CD4-positive, CD25-positive, alpha-beta regulatory T cell (primary cell): ENCODE measurements at places on chromosomes 2 and 18.

- DNase-seq = no peak
Measured at GRCh38 chr2:126669772-126670171, 13.8 kb downstream of the GYPC start.

GRCh38 chr2:215883799-215884198, 129.6 kb downstream of the MREG start:
- no peak for DNase-seq

GRCh38 chr2:45256867-45257641, 247.8 kb upstream of the SIX2 start:
- DNase-seq = no peak

GRCh38 chr2:66305718-66306117, 129.2 kb upstream of the MEIS1 start:
- DNase-seq = no peak

DNA sequence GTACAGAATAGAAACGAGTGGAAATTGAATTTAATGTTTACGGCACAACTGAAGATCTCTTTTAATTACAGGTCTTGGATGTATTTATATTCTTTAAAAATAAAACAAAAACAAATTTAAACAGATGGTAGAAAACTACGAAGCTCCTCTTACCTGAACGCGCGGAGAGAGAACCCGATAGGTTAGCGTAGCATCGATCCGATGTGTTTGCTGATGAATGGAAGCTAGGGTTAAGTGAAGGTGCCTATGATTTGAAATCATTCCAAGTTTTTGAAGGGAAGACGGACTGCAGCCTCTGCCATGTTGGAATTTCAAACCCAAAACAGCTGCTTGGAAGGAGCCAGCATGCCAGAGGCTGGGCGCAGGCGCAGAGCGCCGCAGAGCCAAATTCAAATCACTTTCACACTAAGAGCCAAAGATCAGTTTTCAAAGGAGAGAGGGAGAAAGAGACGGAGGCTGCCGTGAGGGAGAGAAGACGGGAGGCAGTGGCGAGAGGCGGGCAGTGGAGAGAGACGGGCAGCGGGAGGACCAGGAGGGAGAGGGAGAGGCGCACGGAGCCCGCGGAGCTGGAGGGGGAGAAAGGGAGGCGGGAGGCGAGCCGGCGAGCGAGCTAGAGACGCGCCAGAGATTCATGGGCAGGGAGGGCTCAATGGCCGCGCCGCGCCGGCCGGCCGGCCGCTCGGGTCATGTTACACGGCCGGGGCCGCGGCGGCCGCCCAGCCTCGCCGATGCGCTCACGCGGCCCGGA, at the start of gene FIGN:
Gene FIGN (minus strand): TSS at position 324 of the 748 bp plus-strand sequence. CDS start 1,081 bp downstream, outside the sequence.
- DNase-seq = no peak
